ENCODE measurements at places on chromosomes 12 and 14.

DNA sequence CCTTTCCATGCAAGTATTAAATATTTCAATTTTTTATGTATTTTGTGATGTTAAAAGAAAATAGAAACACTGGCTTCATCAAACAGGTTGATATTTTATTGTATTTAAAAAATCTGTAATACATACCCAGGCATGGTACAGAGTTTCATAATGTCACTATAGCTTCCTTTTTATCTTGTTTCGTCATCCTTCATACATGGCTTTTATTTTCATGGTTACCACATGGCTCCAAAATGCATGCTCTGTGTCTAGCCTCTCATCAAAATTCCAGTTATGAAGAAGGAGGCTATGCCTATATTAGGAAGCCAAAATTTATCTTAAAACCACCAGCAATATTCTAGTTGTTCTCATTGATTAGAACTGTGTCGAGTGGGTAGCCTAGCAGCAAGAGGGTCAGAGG lies 464.8 kb downstream of the BTG1 start:
- no peak for DNase-seq

GRCh38 chr14:54487771-54488170 lies 1.0 kb downstream of the GMFB start:
- no peak for DNase-seq

GRCh38 chr12:52519387-52519703 lies 849 bp downstream of the KRT5 start:
- DNase-seq: no peak

- DNase-seq: peak; percentile 67
These were observed 25.6 kb upstream of the MAP1LC3B2 start for GRCh38 chr12:116533343-116534251.

DNA sequence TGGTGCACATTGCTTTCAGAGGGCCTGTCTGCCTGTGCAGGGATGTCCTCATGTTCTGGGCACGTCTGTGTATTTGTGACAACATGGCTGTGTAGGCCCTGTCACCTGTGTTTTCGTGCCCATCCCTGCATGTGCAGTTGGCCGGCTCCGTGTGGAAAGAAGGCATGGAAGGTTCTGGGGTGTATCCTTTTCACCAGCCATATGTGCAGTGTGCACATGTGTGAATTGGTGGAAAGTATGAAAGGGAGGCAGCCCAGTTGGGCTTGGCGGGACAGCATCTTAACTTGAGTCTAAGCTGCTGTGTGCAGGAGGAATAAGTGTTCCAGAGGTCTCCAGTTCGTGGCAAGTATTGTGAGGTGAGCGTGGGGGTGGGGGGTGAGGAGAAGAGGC lies 669 bp downstream of the TSPAN11 start:
- no peak for DNase-seq

- no peak for DNase-seq
These were observed 2.5 kb downstream of the MYH7 start for GRCh38 chr14:23432946-23433345.

- no peak for DNase-seq
These were observed 84.8 kb upstream of the KITLG start for GRCh38 chr12:88665071-88665470.

DNA sequence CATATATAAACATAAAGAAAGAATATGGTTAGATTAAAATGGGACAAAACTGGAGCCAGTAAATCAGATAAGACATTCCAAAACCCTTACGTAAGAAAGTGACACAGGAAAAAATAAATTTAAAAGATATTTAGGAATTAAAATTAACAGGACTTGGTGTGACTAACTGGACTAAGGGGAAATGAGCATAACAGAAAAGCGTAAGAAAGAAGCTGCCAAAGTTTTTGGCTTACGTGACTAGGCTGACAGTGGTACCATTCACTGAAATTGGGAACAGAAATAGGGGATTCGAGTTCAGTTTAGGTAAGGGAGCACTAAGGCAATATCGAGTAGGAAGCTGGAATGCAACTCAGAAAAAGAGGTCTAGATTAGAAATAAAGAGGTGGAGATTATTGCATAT lies 7.8 kb downstream of the CDK17 start:
- DNase-seq: no peak

DNA sequence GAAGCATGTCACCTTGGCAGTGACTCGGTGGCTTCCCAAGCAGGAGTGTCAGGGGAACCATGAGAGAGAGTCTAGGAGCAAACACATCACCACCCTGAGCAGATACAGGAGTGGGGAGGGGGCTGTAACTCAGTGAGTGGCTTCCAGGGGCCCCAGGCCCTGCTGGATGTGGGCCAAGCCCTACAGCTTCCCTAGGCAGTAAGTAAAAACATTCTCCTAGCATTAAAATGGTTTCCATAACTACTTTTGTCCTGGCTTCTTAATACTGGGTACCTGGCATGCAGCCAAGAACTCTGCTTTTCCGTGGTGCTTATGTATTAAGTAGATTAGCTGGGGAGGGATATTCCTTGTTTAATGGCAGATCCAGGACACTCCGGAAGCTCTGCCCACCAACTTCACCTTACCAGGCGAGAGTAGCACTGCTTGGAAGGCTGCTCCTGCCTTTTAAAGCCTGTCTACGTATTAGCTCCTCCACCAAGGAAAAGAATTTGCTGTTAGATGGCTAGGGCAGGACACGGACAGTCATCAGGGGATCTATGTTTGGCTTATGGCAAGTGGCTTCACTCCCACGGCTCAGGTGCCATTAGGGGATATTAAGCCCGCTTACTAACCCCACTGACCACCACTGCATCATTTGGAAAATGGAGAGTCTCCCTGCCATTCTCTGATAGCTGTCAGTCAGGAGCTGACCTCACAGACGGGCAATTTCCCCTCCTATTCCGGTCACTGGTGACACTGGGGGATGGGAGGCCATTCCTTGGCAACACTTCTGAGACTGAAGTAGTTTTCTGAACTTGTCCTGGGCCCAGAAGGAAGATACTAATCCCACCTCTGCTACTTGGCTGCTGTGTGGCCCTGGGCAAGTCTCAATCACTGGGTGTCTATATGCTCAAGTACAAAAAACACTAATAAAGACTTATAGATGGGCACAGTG lies 22.8 kb downstream of the OTUB2 start:
- no peak for DNase-seq

DNA sequence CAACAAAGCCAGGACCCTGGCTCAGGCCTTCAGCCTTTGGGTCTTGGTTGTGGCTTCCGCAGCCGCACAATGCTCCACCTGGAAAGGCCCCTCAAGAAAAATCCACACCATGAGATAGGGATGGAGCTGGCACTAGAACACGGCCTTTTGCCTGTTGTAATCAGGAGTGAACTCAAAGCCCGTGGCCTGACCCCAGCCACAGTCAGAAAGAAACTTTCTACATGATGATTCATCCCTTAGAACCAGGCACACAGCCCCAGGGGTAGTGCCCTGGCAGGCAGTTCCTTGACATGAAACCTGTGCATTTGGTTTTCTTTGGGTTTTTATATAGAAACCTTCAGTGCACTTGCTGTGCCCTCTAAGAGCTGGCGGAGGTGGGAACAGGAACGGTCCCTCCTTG lies 5.1 kb downstream of the CLMN start:
- DNase-seq: no peak

- no peak for DNase-seq
These were observed 29.8 kb downstream of the TECPR2 start for GRCh38 chr14:102392506-102392905.

DNA sequence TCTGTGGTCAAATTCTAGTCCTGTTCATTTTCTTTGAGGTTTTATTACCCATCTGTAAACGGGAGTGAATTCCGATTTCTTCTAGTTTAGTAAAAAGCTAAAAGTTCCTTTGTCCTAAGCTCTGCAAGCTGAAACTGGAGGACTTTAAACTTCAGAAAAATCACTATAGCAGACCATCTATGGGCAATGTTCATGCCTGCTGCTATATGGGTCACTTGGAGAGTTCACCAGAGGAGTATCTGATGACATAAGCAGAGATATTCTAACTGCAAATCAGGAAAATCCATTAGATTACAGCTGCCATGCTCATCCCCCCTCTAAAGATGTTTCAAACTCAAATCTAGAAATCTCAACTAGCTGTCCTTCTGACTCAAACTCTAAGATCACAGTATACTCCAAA lies 193.0 kb upstream of the RTL1 start:
- no peak for DNase-seq

- DNase-seq: no peak
These were observed 149.5 kb downstream of the ETV6 start for GRCh38 chr12:11798856-11799501.

DNA sequence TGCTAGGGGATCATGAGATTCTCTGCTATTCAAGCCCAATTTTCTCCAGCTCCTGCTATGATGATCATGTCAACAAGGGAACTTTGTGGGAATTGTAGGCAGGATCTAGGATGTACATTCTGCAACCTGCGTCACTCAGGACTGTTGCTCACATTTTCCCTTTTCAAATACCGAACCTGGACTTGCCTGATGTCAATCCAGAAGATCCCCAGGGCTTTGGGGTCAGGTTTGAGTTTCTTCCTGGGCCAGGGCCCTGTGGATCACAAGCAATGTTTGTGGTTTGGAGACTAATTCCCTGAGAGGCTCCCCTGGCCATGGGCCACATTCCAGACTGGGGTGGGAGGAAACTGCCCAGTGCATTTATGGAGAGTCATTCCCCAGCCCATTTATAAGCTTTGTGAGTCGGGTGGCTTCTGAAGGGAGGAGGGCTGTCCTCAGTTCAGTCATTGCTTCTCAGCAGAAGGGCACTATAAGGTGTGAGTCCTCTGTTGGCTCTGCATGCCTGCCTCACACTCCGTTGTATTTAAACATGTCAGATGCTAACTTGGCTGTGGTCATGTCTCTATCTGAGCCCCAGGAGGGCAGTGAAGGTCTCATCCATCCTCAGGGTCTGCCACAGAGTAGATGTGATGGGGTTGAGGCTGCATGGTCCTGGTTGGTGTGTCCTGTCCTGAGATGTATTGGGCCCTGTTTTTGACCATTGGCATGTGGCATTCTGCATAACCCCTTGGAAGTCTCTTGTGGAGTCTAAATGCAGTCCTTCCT lies 6.5 kb downstream of the KRT86 start:
- DNase-seq: no peak

DNA sequence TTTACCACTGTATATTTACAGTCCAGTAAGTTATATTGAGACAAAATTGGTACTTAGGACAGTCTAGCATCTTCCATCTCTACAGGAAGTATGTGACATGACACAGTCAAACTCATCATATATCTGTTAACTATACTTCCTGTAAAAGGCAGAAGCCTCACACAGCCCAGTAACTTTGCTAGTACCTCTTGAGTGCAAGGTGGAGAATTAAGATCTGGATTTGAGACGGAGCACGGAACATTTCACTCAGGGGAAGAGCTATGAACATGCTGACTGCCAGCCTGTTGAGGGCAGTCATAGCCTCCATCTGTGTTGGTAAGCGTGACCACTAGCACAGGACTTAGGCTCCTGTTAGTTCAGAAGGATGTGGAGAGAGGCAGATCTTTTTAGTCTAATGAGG lies 333.7 kb upstream of the OR4E1 start:
- no peak for DNase-seq

GRCh38 chr14:75059642-75060041 lies 4.2 kb downstream of the ACYP1 start:
- no peak for DNase-seq

DNA sequence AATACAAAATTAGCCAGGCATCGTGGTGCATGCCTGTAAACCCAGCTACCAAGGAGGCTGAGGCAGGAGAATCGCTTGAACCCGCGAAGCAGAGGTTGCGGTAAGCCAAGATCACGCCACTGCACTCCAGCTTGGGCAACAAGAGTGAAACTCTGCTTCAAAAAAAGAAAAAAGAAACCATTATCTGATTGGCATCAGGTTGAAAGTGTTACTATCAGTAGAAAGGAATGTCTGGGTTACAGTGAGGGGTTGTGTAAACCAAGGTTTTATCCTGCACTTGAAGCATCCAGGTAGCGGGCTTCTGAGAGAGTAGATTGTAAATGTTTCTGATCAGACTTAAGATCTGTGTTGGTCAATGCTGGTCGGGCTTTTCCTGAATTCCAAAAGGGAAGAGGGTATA lies 14.1 kb upstream of the OXA1L start:
- DNase-seq: no peak

- no peak for DNase-seq
These were observed 56.1 kb downstream of the ADGRD1 start for GRCh38 chr12:131009595-131010395.

GRCh38 chr12:84785951-84786350 lies 126.6 kb downstream of the SLC6A15 start:
- DNase-seq: no peak
